Stimulated activated CD8-positive, alpha-beta memory T cell treated with anti-CD3 and anti-CD28 coated beads, Interleukin-7, amount 100 ng/mL, for 1 hour (primary cell): ENCODE measurements at places on chromosomes 7 and 10.

- no peak for DNase-seq
Observed at GRCh38 chr10:79932841-79933379, 16.0 kb downstream of the SFTPD start.

DNA sequence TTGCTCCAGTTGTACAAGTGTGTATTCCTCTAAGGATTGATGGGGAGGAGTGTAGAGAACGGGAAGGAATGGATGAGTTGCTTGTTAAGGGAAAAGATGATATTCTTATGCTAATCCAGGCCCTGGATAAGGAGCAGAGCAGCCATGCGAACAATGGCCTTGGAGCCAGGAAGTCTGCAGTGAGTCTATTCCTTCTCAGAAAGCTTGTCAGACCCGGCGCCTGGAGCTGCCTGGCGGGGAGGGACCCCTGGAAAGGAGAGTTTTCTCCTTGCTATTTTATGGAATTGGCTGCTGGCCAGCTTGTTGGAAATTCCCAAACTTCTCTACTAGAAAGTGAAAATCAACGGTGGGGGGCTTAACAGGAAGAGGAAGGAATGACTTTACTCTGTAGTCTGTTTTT is 89.1 kb downstream of the MMRN2 start:
- no peak for DNase-seq

GRCh38 chr7:27967639-27968038 is 213.0 kb downstream of the JAZF1 start:
- DNase-seq: no peak

DNA sequence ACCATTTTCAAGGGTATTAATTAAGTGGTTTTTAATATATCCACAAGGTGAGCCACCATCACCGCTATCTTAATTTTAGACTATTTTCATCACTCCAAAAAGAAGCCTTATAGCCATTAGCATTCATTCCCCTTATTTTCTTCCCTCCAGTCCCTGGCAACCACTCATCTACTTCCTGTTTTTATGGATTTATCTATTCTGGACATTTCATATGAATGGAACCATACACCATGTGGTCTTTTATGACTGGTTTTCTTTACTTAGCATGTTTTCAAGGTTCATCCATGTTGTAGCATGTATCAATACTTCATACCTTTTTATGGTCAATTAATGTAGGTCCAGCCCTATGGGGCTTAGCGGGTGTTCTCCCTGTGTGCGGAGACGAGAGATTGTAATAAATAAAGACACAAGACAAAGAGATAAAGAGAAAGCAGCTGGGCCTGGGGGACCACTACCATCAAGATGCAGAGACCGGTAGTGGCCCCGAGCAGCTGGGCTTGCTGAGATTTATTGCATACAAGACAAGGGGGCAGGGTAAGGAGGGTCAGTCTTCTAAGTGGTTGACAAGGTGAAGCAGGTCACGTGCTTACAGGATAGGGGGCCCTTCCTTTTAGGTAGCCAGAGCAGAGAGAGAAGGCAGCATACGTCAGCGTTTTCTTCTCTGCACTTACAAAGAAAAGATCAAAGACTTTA is 14.6 kb downstream of the WBP1L start:
- no peak for DNase-seq

- DNase-seq: no peak
Observed at GRCh38 chr7:75727881-75728593, 10.7 kb downstream of the HIP1 start.

- no peak for DNase-seq
Observed at GRCh38 chr10:14380746-14381145, 50.0 kb upstream of the FRMD4A start.
